ENCODE measurements at places on chromosomes 7 and 10.
A peak's percentile ranks its signal among the peaks of the same experiment; 100 is the strongest.

GRCh38 chr10:13674645-13675588 is 88.2 kb downstream of the PRPF18 start:
- DNase-seq, result no peak

GRCh38 chr10:118720685-118721538 is 33.9 kb downstream of the CACUL1 start:
- no peak for DNase-seq

DNA sequence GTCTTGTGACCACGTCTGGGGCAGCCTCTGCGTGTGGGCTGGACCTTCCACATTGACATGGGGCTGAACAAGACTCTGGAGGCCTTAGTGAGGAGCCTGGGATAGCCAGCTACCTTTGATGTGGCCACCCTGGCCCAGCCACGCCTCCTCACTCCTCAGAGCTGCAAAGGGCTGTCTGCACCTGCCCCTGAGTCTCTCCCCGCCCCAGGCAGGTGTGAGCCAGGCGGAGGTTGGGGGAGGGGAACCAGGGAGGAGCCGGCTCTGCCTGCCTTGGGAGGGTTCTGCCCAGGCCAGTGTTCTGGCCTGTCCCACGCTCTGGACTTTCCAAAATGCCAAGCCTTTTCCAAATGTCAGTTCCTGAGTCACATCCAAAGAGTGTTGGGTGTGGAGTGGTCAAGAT is 72.2 kb downstream of the GTF2IRD1 start:
- peak; percentile 90 for DNase-seq

GRCh38 chr7:74018246-74018895 is 9.6 kb upstream of the ELN start:
- DNase-seq, result no peak

DNA sequence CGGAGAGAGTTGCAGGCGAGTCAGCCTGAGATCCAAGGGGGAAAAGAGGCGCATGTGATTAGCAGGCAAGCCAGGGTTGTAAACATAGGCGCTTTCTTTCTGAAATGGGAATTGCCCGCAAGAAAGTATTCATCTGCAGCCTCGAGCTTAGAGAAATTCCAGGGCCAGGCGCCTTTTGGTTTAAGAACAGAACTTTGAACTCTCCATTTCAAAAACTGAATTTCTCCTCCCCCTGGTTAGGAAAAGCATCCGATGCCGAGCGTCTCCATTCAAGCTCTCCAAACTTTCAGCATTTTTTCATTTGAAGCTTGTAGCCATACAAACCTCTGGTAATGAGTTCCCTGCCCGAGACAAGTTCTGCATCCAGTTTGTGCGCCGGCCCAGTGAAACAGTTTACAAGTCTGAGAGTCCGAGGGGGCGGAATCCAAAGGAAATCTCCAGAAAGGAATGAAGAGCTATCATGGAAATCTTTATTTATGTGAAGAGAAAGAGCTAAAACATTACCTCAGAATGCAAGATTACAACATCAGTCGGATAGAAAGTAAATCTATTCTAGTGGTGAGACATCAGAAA is 69.9 kb downstream of the FAM204A start:
- DNase-seq, result no peak

DNA sequence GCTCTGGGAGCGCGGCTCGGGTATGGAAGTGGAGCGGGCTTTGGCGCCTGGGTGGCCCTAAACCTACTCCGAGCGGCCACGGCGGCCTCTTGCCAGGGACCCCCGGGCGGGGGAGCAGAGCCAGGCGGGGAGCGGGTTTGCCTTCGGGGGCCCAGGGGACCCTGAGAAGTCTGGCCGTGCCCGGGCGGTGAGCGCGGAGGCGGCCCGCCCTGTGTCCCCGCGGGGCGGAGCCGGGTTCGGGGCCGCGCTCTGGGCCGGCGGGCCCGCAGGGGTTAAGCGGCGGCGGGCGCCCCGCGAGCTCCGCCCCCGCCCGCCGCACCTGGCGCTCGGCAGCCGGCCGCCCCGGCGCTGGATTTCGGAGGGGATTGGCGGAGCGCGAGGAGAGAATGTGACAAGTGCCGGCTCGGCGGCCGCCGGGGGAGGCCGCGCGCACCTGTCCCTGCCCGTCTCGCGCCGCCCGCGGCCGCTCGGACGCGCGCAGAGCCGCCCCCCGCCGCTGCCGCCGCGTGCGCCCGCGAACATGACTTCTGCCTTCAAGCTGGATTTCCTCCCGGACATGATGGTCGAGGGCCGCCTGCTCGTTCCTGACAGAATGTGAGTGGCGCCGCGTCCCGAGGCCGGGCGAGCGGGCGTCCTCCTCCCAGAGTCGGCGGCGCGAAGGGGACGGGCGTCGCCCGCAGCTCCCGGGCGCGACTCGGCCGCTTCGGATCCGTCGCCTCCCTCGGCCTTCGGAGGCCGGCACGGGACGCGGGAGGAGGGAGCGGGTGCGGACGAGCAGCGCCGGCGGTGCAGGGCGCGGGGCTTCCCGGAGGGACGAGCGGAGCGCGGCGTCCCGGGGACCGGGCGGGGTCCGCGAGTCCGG is at the start of gene CELF2:
CELF2 (plus strand) TSS at position 303 of the 862 bp plus-strand sequence; CDS start at position 521, 218 bp downstream.
- DNase-seq, result no peak

DNA sequence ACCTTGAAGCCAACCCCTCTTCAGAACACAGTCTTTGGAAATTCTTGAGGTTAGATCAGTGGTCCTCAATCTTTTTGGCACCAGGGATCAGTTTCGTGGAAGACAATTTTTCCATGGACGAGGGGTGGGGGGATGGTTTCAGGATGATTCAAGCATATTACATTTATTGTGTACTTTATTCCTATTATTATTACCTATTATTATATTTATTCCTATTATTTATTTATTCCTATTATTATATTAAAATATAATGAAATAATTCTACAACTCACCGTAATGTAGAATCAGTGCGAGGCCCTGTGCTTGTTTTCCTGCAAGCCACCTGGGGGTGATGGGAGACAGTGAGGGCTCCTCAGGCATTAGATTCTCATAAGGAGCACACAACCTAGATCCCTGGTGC is 17.9 kb downstream of the CAMK1D start:
- DNase-seq, result no peak

- no peak for DNase-seq
Observed at GRCh38 chr7:105028004-105028403, 14.0 kb downstream of the KMT2E start.

DNA sequence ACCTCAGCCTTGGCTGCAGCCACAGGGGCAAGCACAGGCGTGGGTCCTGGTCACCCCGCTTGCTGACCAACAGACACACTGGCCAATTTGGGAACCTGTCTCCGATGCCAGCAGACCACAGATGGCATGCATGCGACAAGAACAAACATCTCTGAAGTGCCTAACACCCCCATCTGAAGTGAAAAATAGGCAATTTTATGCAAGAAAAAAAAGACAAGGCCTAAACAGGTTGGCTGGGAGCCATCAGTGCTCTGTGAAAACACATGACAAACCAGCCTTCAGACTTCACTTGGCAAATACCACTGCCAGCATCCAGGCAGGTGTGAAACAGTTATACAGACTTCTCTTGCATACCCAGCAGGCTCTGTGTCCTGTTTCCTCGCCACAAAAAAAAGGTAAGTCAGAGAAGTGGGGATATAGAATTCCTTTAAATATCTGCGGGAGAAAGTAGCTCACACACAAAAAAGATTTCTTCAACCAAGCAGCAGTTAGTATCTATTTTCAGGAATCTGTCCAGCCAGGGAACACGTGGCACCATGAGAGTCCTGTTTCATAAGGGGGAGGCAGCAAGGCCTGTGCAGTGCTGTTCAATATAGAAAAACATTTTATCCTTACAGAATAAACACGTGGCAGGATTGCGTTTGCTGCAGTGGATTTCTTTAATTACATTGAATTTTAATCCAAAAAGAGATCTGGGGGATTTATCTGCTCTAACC is 293.4 kb upstream of the MKLN1 start:
- no peak for DNase-seq

DNA sequence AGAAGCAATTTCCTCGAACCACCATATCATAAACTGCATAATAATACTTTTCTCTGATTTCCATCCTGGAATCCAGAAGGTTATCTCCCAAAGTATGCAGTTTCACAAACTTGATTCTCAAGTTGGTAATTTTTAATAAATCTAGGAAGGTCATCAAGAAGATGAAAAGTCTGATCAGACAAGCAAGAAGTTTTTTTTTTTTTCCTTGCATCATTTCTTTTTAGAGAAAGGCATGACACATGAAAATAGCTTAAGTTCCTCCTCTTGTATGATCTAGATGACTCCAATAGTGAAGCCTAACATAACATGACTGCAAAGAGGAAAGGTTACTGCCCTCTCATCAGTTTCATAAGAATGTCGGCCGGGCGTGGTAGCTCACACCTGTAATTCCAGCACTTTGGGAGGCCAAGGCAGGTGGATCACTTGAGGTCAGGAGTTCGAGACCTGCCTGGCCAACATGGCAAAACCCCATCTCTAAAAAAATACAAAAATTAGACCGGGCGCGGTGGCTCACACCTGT is 22.2 kb downstream of the LAMB1 start:
- no peak for DNase-seq

GRCh38 chr7:28811008-28811407 is 147.1 kb downstream of the TRIL start:
- DNase-seq, result no peak

- no peak for DNase-seq
Observed at GRCh38 chr7:48438206-48438605, 266.9 kb downstream of the ABCA13 start.

DNA sequence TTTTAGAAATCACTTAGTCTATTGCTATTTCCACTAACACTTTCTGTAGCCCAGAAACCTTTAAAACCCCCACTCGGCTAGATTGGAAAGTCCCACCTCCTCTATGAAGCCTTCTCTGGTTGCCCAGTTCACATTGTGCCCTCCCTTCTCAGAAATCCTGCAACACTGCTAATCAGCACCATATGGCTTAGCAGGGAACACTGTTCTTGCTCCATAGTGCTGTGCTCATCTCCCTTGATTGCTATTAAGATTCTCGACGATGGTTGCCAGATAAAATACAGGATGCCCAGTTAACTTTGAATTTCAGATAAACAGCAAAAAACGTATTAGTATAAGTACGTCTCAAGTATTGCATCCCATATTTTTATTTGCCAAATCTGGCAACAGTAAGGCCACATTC is 40.1 kb upstream of the XPNPEP1 start:
- DNase-seq, result no peak

- no peak for DNase-seq
Observed at GRCh38 chr7:123752534-123752933, 3.7 kb upstream of the WASL start.

DNA sequence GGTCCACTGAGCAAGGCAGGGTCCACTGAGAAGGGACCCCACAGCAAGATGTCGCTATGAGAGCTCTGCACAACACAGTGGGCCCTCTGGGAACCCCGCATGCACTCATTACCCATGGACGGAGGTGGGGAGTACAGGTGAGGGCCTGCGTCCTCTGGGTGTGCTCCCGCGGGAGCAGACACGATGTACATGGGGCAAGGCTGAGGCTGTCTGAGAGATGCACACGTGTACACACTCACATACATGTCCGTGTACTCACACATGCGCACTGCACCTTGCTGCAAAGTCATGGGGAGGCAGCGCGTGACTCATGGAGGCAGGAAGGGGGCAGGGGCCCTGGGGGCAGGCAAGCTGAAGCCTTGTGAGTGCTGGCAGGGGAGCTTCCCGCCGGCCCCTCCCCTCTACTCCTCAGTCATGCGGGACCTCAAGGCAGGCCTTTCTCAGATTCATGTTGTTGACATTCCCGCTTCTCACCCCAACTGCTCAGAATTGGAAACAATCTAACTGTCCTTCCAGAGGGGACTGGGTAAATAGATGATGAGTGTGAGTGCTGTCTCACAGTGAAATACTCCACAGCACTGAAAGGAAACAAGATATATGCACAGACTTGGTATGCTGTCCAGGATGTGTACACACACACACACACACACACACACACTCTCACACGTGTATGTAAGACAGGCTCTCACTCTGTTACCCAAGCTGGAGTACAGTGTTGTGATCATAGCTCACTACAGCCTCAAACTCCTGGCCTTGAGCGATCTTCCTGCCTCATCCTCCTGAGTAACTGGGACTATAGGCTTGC is 40.0 kb downstream of the GOLGA7B start:
- peak; percentile 81 for DNase-seq

DNA sequence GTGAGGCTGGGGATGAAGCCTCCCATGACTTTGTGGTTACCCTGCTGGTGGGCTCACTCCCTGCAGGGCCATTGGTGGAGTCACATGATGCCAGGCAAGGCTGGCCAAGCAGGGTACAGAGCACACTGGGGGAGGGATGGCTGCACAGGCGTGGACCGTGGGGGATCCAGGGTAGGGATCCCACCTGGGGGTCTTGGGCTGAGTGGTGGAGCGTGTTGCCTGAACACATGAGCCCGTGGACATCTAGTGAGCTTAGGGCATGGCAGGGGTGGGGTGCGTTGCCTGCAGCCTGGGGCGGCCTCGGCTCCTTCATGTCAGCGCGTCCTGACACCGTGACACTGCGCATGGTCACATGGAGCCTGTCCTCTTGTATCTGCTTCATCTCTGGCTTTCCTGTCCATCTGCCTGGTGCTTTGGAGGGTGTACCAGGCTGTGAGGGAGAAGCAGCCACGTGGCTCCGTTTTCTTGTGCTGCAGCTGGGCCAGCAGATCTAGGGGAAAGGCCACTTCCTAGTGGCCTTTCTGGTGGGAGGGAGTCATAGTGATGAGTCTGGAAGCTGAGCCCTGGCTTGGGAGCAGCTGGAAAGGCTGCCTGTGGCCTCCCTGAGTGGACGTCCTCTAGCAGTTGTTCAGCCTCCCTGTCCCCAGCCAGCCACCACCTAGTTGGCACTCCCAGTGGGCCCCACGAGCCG is 96.2 kb downstream of the LHPP start:
- DNase-seq, result no peak

GRCh38 chr7:25527665-25528170 is 299.4 kb upstream of the NPVF start:
- DNase-seq, result peak; percentile 74

DNA sequence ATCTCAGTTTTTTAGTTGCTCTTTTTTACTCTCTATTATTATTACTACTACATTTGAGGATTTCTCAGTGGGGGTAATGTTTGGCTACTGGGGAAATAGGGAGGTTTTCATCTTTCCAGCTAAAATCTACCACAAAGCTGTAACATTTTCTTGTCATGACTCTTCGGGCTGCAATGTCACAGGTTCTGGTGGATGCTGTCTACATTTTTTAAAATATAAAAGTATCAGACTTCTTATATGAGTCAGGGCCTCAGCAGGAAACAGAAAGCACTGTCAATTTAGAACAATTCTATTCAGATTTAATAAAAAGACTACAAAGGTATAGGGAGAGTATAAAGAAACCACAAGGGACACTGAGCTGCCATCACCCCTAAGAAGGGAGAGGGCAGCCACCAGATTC is 61.6 kb downstream of the DNAJC12 start:
- no peak for DNase-seq

GRCh38 chr10:108783897-108784296 is 1139.4 kb downstream of the XPNPEP1 start:
- DNase-seq, result no peak

- DNase-seq, result no peak
Observed at GRCh38 chr10:17240616-17241015, 12.6 kb downstream of the VIM start.

- no peak for DNase-seq
Observed at GRCh38 chr7:72098807-72099580, 313.1 kb downstream of the CALN1 start.
